Testis (tissue), 5 donors: ENCODE measurements at places on chromosomes 3 and 15. TPM values are rescaled to one million over a fixed set of nuclear protein-coding genes. Genes with fewer than 3 reads are reported as not detected.

Gene PAQR5
- 0.25 TPM for total RNA-seq

DNA sequence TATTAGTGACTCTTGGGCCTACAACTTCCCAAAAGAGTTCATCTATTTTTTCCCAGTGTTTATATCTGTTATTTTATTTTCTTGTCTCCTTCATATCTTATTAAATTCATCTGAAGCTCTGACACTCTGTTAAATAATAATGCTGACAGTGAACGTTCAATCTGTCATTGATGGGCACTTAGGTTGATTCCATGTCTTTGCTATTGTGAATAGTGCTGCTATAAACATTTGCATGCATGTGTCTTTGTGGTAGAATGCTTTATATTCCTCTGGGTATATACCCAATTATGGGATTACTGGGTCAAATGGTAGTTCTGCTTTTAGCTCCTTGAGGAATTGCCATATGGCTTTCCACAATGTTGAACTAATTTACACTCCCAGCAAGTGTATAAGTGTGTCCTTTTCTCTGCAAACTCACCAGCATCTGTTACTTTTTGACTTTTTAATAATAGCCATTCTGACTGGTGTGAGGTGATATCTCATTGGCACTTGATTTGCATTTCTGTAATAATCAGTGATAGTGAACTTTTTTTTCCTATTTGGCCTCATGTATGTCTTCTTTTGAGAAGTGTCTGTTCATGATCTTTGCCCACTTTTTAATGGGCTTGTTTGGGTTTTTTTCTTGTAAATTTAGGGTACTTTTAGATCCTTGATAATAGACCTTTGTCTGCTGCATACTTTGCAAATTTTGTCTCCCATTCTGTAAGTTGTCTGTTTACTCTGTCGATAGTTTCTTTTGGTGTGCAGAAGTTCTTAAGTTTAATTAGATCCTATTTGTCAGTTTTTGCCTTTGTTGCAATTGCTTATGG lies 122.5 kb downstream of the LEKR1 start:
- no peak overlapping the region for H3K27ac ChIP-seq
- DNase-seq: no peak
- no peaks in the 10 kb centered on the region for H3K27me3 ChIP-seq
- no peaks in the 10 kb centered on the region for H3K36me3 ChIP-seq
- no peaks in the 10 kb centered on the region for H3K4me1 ChIP-seq

Gene BCL6
- total RNA-seq: 86.6 TPM

Gene SMAD3
- 31.6 TPM for total RNA-seq

DNA sequence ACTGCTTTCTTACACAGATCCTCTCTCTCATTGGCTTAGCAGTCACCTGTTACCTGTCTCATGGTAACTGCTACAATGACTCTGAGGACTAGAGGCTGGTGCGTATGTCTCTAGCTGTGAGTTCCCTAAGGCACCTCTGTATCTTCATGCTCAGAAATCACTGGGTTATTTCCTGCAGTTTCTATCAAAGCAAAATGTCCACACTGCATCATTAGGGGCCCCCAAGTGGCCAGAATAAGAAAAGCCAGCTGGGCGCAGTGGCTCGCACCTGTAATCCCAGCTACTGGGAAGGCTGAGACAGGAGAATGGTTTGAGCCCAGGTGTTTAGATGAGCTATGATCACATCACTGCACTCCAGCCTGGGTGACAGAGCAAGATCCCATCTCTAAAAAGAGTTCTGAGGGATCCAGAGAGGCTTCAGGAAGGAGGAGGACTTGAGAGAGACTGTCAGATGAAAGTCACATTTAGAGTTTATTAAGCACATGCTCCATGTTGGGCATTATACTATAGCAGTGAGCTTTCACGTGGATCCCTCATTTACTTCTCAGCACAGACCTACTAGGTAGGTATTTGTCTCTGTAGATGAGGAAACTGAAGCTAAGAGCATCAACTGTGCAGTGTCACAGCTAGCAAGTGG lies 2.3 kb upstream of the VPS18 start:
- no peaks in the 10 kb centered on the region for H3K36me3 ChIP-seq
- peak; percentile 60 for DNase-seq
- no peaks in the 10 kb centered on the region for H3K27me3 ChIP-seq
- H3K27ac ChIP-seq: no peak overlapping the region
- H3K4me1 ChIP-seq: peaks cover 10% of the 10 kb centered on the region

Gene KLHL40
- 3.1 TPM for total RNA-seq

Gene TUBGCP5
- 45.8 TPM for total RNA-seq

- H3K36me3 ChIP-seq: no peaks in the 10 kb centered on the region
- DNase-seq: no peak
- H3K27me3 ChIP-seq: no peaks in the 10 kb centered on the region
- no peak overlapping the region for H3K4me3 ChIP-seq
Measured at GRCh38 chr15:38514601-38515000, 50.0 kb downstream of the RASGRP1 start.

- H3K4me3 ChIP-seq: no peak overlapping the region
- no peaks in the 10 kb centered on the region for H3K4me1 ChIP-seq
- no peak for DNase-seq
- no peaks in the 10 kb centered on the region for H3K27me3 ChIP-seq
- H3K27ac ChIP-seq: no peak overlapping the region
Measured at GRCh38 chr3:70400194-70400593, 87.8 kb upstream of the MDFIC2 start.

Gene DNAJA4
- 145 TPM for total RNA-seq

- H3K27me3 ChIP-seq: no peaks in the 10 kb centered on the region
- no peak for DNase-seq
- no peaks in the 10 kb centered on the region for H3K36me3 ChIP-seq
- H3K4me1 ChIP-seq: no peaks in the 10 kb centered on the region
- no peak overlapping the region for H3K4me3 ChIP-seq
- H3K27ac ChIP-seq: no peak overlapping the region
Measured at GRCh38 chr3:101036213-101036618, 43.0 kb upstream of the ABI3BP start.

Gene TBC1D2B
- total RNA-seq: 40.6 TPM

DNA sequence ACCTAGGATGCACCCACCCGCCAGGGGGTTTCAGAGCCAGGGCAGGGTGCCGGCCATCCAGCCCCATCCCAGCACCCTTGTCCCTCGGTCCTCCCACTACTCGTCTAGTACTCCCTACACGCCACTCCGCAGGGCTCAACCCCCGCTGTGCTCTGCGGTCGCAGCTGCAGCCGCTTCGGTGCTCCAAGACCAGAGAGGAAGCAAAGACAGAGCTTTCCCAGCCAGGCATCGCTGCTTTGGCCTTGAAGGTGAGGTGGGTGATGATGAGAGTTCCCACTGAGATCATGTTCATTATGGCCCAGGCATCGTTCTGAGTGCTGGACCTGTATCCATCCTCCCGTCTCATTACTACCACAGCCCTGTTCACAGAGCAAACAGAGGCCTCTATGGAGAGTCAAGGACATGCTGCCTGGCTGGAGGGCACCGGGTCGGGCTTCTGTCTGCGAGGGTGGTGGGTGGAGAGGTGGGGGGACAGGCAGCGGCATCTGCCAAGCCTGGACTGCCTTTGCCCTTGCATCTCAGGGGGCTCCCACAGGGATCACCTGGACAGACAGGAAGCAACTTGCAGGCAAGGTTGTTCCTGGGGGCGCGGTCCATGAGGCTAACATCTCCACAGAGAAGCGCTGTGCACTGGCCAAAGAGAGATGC lies 66.9 kb downstream of the KLF13 start:
- H3K4me1 ChIP-seq: peaks cover 36% of the 10 kb centered on the region
- H3K27me3 ChIP-seq: no peaks in the 10 kb centered on the region
- no peak overlapping the region for H3K4me3 ChIP-seq
- no peaks in the 10 kb centered on the region for H3K36me3 ChIP-seq
- DNase-seq: no peak
- H3K27ac ChIP-seq: no peak overlapping the region

DNA sequence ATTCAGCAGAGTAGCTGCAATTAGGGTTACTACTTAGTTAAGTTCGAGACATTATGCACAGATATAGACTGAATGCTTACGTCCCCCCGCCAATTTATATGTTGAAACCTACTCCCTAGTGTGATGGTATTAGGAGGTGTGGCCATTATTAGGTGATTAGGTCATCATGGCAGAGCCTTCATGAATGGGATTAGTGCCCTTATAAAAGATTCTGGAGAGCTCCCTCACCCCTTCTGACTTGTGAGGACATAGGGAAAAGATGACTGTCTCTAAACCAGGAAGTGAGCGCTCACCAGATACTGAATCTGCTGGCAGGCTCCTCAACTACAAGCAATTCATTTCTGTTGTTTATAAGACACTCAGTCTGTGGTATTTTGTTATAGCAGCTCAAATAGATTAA lies 25.6 kb upstream of the TEX9 start:
- H3K4me3 ChIP-seq: no peak overlapping the region
- no peaks in the 10 kb centered on the region for H3K27me3 ChIP-seq
- no peaks in the 10 kb centered on the region for H3K4me1 ChIP-seq
- H3K27ac ChIP-seq: no peak overlapping the region
- no peaks in the 10 kb centered on the region for H3K36me3 ChIP-seq
- no peak for DNase-seq
